ENCODE measurements at places on chromosomes 12 and 14.

DNA sequence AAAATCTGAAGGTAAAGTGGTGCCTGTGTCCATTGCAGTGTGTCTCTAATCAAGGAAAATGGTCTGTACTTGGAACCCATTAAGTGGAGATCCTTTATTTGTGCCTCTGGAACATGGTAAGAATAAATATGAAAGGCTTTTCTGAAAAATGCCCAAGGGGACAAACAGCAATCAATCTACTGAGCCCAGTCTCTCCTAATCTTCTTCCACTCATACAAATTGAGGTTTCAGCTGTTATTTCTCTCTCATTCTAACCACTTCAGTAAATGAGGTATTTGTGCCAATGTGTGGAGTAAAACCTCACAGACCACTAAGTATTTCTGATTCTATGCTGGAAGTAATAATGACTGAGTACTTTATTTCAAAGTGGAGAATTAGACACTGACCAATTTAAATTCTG lies 82.3 kb upstream of the ST8SIA1 start:
- no peak for DNase-seq

DNA sequence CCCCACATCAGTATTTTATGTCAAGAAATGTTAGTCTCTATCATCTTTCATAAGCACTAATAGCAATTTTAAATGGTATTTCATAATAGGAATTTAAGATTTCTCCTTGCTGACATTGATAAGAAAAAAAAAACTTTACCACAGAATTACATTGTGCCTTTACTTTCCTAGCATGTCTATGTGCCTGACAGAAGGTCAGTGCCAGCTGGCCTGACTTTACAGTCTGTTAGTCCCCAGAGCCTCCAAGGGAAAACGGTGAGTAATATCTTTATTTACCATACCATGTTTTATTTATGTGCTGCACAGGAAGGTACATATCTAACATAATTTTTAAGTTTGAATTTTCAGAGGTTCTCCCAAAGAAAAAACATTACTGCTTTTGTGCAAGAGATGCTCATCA lies 152.0 kb upstream of the AEBP2 start:
- DNase-seq = no peak

GRCh38 chr12:46930101-46930500 lies 104.3 kb upstream of the SLC38A4 start:
- no peak for DNase-seq

- DNase-seq = no peak
These were observed 51.6 kb upstream of the SRP54 start for GRCh38 chr14:34931206-34931605.

DNA sequence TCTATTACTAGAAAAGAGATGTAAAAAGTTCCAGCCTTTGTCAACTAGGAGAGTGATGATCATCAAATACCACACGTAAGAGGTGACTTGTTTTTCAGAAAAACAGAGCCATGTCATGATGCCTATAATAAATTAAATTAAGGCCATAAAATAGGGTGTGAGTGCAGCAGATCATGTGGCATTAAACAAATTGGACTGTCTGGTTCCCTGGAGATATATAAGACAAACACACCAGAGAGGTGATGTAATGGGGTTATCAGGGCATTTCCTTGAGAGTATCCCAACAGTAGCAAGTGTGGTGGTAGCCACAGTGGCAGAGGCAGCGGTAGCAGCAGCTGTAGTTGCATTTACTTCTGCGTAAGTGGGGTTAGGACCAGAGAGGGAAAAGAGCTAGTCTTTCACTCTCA lies 14.6 kb upstream of the GALNT6 start:
- DNase-seq = no peak

DNA sequence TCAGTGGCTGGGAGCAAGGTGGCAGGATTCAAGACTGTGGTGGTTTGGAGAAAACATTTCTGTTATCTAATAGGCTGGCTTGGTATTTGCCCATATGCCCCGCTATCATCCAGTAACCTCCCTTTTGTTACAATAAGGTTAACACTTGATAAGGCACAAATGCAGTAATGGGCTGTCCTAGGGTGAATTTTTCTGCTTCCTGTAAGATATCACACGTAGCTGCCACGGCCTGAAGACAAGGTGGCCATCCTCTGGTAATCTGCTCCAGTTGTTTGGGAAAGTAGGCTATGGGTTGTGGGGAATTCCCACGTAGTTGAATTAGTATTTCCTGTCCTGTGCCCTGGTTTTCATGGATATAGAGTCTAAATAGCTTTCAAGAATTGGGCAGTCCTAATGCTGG lies 23.1 kb downstream of the ANG start:
- no peak for DNase-seq

DNA sequence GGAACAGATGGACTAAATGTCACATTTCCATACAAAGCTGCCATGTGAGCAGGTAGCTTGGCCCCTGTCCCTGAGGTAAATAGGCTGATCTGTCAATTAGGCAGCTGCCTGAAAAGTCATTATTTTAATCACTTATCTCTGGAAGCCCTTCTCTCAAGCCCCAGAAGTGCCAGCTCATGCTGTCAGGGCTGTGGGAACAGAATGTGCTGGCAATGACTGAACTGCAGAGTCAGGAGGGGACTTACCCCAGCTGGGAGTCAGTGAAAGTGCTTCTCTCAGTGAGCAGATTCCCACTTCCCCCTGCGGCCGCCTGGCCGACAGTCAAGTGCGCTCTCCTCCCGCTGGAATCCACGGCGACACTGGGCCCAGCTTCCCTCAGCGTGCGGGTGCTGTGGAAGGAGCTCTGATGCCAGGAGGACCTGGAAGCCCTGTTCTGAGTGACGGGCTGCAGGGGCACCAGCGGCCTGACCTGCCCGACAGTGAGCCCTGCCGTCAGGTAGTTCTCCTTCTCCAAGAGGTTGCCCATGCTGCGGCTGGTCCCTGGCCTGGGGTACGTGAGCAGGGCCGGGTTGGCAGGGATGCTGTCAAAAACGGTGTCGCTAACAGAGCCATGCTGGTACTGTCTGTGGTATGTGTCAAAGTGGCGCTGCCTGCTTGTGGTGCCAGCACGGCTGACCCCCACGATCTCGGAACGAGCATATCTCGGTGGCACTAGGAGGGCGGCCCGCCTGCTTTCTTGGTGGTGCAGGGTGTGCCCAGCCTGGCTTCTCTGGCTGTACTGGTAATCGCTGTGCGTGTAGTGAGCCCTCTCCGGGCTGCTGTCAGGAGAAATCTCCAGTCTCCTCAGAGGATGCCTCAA lies 18.7 kb downstream of the PKP2 start:
- DNase-seq = peak; percentile 44

- DNase-seq = no peak
These were observed 39.2 kb downstream of the CDK17 start for GRCh38 chr12:96361074-96361473.

DNA sequence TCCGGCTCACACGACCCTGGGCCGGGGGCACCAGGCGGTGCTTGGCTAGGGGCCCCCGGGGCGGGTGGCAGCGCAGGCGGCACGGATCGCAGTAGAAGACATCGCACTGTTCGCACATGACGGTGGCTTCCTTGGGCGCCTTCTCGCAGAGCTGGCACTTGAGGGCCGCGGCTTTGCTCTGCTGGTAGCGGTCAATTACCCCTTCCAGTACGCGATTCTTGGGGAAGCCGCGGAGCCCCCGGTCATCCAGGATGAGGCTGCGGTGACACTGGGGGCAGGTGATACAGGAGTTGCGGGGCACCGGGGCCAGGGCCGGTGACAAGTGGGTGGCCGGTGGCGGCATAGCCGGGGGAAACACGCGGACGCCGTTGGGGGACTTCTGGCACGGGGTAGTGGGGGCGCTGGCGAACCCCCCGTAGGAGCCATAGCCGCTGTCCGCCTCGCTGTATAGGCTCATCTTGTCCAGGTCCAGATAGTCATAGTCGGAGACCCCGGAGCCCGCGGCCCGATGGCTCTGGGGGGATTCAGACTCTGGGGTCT lies 553 bp downstream of the TRIM9 start:
- DNase-seq = no peak

DNA sequence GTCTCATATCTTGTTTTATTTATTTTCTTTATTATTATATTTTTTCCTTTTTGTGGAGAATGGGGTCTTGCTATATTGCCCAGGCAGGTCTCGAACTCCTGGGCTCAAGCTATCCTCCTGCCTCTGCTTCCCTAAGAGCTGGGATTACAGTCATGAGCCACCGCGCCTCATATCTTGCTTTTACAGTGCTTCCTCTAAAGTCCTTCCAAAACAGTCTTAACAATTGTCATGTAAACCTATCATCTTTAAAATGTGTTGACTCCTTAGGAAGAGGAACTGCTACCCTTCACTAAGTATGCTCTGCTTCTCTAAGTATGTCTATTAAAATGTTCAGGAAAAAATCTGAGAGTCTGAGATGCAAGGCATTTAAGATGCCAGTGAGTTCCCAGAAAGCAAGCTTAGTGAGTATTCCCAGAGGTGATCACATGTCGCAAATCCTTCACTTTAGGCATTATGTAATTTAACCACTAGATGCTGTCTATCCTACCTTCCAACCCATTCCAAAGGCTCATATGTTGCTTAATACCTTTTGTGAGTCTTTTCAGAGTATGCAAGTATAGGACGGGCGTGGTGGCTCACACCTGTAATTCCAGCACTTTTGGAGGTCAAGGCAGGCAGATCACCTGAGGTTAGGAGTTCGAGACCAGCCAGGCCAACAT lies 19.7 kb upstream of the FOXJ2 start:
- no peak for DNase-seq

Measured in testis (tissue), 5 donors.